ENCODE measurements at places on chromosomes 5 and 9.

GRCh38 chr9:123655681-123656423 is 274.1 kb downstream of the DENND1A start:
- no peak for DNase-seq

DNA sequence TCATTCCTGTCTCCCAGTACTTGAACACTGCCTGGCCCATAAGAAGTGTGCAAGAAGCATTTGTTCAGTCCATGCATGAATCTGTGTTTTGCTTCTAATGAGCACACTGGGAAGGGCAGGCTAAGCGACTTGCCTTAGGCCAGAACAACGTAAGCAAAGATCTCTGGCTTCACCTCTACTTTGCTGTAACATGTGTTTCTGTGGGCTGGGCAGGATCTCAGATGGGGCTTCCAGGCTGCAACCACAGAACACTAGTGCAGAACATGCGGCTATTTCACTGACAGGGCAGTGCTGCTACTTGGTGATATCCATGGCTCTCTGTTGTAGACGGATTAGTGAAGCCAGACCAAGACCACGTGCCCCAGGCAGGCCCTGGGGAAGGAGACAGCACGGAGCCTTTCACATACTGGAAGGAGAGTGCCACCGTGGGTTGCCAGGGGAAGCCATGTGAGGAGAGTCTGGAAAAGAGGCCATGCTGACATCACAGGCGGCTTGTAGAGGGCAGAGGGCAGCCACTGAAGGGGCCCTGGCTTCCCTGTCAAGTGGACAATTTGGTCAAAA is 9.9 kb downstream of the DIRAS2 start:
- DNase-seq: no peak

DNA sequence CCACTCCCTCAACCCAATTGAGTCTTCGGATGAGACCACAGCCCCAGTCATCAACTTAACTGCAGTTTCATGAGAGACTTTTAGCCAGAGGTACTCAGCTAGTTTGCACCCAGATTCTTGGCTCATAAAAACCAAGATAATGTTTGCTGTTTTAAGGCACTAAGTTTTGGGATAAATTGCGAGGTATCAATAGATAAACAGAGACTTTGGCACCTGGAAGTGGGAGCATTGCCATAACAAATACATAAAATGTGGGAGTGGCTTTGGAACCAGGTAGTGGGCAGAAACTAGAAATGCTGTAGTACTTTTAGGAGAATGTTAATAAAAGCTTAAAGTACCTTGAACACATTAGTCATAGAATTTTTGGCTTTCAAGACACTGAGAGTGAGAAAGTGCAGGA is 439.8 kb downstream of the SH3GL2 start:
- DNase-seq: no peak

GRCh38 chr5:177510567-177511053 is 984 bp upstream of the DOK3 start:
- DNase-seq: no peak

DNA sequence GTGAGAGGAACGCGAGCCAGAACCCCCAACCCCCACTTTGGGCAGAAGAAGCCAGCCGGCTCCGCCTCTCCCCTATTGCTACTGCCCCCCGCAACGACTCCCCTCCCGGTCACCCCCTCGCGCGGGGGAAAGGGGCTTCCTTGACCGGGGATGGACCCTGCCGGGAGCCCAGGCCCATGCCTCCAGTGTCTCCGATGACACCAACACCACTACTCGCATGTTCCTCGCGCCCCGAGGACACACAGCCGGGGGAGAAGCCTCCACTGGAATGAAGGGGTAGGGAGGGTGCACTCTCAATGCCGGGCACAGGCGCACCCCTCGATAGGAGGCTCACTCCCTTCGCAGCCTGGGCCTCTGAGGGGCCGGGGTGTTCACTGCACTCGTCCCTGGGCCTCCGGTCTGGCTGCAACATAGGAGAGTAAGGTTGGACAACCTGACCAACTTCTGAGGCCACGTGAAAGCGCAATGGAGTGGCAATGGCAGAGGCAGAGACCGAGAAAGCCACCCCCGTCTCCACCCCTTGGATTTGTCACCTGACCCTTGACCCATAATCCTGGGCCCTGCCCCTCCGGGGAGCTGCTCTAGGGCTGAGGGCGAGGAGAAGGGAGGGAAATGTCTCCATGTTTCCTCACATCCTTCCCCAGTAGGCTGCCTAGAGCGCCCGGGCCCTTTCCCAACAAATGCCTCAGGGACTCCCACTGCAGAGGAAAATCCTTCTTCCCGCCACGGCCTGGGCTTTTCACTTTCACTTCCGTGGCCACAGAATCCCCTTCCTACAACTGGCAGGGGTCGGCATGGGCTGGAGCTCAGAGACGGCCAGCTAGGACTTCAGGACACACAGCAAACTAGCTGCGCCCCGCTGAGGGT is 1.1 kb upstream of the CNTFR start:
- DNase-seq: peak; percentile 44

GRCh38 chr9:81861644-81862043 is 66.6 kb upstream of the SPATA31D4 start:
- DNase-seq: no peak

DNA sequence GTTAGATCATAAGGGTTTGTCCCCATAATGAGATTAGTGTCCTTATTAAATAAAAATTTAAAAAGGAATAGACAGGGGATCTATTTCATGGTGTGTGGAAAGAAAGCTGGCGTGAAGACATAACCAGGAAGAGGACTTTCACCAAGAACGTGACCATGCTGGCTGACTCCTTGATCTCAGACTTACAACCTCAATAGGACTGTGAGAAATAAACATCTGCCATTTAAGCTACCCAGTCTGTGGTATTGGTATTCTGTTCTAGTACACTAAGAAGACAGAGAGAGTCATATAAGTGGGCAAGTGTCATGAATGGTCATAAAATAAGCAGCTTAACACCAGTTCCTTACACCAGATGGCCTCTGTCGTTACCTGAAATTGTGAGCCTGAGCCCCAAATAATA is 259.4 kb upstream of the CCNG1 start:
- no peak for DNase-seq

GRCh38 chr9:14674630-14675029 is 18.6 kb downstream of the ZDHHC21 start:
- no peak for DNase-seq

DNA sequence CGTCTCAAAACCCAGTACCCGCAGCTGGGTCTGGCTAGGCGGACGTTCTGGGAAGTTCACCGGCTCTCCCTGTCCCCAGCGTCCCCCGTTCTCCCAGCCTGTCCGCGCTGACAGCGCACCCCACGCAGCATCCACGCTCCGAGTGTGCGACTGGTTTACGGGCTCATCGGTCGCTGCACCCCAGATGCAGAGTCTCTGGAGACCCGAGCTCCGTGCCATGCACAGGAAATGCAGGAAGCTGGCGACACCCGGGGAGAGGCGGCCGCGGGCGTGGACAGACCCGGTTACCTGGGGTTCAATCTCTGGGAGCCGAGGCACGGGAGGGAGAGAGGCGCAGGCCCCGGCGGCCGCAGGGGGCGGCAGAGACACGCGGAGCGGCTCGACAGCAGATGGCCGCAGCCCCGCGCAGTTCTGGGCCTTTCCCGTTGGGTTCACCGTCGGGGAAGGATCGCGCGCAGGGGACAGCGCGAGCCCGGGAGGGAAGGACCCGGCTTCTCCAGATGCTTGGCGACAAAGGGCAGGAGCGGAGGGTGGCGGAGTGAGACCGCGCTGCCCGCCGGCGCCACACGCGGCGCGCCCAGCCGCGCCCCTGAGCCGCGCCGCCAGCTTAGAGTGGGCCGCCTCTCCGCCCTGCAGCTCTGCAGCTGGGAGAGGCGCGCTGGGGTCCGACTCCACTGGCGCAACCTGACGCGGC is 558 bp downstream of the SHROOM1 start:
- peak; percentile 73 for DNase-seq

DNA sequence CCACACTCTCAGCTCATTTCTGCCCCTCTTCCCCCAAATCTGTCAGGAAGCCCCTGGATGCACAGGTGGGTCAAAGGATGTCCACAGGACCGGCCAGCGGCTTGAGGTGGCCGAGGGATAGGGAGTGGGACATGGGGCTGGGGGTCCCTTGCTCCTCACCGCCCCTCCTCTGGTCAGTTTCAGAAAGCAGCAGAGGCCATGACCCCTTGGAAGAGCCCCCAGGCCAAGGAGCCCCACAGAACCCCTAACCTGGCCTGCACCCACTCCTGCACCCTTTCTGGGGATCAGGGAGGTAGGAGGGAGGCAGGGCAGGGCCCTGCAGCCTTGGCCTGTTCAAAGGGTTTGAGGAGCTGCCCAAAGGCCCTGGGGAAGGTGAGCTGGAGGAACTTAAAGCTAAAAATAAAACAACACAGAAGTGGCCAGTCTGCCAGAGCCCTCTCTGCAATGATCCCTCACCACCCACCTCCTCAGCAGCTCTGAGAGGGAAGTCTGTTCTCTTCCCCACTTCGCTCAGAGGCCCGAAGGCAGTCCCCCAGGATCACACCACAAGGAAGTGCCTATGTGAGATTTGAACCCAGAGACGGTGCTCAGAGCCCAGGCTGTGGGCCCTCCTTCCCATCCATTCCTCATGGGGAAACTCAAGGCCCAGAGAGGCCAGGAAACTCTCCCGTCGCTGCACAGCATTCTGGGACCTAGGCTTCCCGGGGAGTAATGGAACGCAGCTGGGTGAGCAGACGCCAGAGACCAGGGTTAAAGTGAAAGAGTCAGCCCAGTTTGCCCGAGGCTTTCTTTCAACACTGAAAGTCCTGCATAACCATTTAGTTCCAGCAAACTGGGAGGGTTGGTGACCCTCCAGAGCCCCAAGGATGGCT is 910 bp downstream of the ENG start:
- DNase-seq: peak; percentile 40

DNA sequence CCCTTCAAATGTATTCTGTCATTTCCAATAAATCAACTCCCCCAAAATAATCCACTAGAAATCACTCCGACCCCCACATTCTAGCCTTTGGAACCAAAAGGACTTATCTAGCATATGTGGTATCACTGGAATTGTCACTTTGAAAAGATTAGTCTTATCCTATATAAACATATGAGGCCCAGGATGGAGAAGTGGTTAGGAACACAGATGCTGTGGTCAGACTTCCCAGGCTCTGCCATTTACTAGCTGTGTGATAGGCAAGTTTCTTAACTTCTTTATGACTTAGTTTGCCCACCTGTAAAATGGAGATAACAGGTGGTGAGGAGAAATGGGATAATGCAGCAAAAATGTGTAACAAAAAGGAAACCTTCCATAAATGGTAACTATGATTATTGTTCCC is 62.0 kb upstream of the GLRX start:
- no peak for DNase-seq

DNA sequence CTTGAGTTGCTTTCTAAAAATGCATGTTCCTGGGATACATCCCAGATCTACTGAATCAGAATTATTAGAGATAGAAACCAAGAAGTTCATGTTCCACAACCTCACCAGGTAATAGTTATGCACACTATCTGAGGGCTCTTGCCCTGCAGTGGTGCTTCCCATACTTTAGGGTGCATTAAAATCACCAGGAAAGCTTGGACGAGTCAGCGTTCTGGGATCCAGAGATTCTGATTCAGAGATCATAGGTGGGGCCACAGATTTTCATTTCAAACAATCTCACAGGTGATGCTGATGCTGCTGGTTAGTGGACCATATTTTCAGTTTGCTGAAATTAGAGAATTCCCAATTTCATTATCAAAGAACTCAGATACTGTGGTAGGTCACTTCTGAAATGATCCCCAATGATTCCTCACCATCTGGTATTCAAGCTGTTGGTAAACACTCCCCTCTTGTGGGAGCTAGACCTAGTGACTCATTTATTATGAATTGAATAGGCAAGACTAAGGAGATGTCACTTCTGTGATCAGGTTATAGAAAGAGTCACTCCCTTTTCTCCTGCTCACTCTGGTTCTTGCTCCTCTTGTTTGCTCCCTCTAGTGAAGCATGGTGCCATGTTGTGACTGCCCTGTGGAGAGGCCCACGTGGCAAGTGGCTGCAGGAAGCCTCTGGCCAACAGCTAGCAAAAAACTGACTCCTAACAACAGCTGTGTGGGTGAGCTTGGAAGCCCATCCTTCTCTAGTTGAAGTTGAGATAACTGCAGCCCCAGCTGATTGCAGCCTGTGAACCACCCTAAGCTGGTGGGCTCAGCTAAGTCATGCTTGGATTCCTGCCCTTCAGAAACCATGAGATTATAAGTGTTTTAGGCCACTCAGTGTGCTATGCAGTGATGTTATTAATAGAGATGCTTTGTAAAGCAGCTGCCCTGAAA is 59.8 kb downstream of the SH3TC2 start:
- no peak for DNase-seq

- DNase-seq: peak; percentile 37
Measured at GRCh38 chr5:36389245-36389644, 87.5 kb upstream of the RANBP3L start.

DNA sequence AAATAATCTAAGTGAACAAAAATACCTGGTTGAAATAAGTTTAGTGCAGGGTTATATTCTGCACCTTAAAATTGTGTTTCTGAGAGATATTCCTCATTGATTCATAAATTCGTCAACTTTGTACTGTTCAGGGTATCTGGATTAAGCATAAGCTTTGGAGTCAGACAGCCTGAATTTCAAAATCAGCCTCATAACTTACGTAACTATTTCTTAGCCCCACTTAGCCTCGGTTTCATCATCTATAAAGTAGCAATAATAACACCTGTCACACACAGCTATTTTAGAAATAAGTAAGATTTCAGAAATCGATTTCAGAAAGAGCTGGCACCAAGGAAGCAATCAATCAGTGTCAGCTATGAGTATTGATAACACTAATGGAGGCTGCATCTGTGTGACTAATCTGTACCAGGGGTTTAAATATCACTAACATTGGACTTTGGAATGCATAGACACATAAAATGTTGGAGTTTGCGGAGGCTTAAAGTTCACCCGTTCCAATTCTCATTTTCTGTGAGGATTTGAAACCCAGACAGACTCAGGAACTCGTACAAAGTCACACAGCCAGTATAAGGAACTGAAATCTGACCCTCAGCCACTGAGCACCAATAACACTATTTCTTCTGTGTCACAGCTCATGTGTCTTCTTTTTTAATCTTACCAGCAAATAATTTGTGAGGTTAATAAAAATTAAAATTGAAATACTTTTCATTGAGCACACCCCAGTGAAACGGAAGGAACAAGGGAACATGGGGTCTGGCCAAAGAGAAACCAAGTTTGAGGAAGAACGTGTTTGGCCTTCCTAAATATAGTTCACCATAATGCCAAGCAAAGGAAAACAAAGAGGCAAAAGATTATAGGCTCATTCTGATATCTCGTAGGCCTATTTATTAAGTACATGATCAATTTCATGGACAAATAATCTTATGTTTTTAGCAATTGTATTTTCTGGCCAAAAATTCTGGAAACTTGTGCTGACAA is 194.4 kb upstream of the PTGER4 start:
- no peak for DNase-seq

DNA sequence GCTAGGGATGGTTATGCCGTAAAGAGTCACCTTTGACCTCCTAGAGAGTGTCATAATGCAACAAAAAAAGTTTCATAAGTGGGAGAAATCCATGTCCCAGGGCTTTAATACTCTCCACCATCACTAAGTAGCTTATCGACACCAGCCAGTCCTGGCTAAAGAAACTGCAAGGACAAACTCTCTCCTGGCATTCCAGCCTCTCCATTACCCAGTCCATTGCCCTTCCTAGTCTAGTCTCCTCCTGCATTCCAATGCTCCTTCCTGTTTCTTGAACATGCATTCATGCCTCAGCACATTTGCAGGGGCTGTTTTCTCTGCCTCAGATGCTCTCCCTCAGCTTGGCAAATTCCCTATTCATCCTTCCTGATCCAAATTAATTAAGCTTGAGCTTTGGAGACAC is 364.1 kb downstream of the BRINP1 start:
- no peak for DNase-seq

- no peak for DNase-seq
Measured at GRCh38 chr5:3364941-3365340, 230.7 kb upstream of the IRX1 start.

GRCh38 chr9:981491-981898 is 5.0 kb downstream of the DMRT3 start:
- DNase-seq: no peak

- DNase-seq: no peak
Measured at GRCh38 chr5:162769019-162769418, 668.4 kb upstream of the CCNG1 start.

Data from A673 (cell line).